RCC 7860 (cell line): ENCODE measurements at places on chromosomes 12 and 14.

GRCh38 chr14:95533391-95533821 is 1.4 kb upstream of the GLRX5 start:
- peak; percentile 6 for DNase-seq

DNA sequence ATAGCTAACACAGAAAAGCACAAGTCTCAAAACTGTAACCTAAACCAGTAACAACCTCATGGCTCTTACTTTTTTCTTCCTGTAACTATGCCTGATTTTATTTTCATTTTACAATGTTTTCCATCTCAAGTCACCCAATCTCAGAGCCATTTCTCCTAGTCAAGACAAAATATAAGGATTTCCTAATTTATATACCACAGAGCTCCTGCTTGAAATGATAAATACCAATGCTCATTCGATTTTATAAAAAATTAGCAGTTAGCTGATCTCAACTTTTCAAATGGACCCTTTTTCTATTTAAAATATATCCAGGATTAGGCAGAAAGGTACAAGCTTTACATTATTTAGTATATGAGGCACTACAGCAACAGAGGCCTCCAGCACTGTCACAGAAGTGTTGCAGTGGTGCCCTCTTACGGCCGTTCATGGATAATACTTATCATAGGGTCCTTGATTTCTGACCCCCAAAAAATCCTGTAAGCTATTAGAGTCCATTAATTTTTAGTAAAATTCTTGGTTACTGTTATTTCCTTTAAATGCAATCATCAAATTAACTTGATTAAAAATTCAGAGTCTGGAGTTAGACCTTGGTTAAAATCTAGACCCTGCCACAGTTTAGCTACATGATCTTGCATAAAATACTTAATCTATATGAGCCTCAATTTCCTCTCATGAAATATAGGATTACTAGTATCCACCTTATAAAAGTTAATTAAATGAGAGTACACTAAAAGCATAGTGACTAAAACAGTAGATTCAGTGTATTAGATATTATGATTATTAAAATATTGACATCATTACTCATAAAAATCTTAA is 68.3 kb downstream of the SEC23A start:
- DNase-seq: no peak

GRCh38 chr12:108712165-108712924 is 19.0 kb downstream of the CORO1C start:
- no peak for DNase-seq

DNA sequence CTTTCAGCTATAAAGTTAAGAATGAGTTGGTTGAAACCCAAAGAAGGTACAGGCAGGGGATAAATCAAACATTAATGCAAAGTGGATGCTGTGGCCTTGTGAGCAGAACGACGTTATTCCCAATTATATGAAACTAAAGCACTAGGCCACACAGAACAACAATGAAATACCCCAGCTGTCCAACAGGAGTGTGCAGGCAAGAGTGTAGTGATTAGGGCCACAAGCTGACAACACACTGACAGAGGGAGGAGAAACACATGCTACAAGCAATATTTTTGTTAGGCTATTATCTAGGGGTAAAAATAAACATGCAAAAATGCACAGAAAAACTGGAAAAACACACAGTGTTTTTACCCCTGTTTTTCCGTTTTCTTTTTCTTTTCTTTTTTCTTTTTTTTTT is 15.0 kb downstream of the MAP3K9 start:
- no peak for DNase-seq

DNA sequence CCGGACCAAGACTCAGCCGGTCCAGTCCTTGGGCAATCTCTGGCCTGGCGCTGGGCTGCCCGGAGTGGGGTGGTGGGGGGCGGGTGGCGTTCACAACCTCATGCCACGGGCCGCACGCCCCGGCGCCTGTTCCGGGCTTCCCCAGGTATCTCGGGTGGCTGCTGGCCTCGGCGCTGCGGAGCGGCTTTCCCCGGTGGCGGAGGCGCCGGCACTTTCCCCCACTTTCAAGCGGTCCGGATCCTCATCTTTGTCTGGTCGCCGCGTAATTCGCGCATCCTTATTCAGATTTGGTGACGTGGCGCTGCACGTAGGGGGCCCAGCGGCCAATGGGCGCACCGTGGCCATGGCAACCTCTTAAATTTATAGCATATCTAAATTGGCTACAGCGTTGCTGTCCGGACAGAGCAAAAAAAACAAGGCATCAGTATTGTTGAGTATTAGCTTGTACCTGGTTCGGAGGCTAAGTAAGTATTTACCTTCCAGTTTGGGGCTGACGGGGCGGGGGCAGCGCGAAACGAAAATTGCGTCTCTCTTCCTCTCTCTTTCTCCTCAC is at the start of gene LHX5:
LHX5 (minus strand) TSS at position 253 of the 553 bp plus-strand sequence. CDS start 373 bp downstream, outside the sequence.
- DNase-seq: no peak

- no peak for DNase-seq
Measured at GRCh38 chr12:110117956-110118685, 6.0 kb upstream of the IFT81 start.

DNA sequence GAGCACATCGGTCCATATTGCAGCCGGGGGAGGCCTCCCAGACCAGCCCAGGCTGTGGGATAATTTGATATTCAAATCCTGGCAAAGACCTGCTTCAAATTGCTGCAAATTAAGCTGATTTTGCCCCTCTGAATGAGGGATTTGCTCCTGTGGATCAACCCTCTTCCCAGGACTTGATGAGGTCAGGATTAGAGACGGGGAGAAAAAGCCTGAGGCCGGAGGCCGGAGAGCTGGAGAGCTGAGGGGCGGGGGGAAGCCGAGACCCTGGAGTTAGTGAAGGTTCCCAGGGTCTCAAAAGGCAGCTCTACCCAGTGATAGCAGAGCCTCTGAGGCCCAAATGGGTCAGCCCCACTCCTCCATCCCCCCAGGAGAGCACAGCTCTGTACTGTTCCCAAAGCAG is 17.5 kb upstream of the VSX2 start:
- no peak for DNase-seq

- no peak for DNase-seq
Measured at GRCh38 chr12:3335078-3335487, 155.9 kb upstream of the PRMT8 start.

DNA sequence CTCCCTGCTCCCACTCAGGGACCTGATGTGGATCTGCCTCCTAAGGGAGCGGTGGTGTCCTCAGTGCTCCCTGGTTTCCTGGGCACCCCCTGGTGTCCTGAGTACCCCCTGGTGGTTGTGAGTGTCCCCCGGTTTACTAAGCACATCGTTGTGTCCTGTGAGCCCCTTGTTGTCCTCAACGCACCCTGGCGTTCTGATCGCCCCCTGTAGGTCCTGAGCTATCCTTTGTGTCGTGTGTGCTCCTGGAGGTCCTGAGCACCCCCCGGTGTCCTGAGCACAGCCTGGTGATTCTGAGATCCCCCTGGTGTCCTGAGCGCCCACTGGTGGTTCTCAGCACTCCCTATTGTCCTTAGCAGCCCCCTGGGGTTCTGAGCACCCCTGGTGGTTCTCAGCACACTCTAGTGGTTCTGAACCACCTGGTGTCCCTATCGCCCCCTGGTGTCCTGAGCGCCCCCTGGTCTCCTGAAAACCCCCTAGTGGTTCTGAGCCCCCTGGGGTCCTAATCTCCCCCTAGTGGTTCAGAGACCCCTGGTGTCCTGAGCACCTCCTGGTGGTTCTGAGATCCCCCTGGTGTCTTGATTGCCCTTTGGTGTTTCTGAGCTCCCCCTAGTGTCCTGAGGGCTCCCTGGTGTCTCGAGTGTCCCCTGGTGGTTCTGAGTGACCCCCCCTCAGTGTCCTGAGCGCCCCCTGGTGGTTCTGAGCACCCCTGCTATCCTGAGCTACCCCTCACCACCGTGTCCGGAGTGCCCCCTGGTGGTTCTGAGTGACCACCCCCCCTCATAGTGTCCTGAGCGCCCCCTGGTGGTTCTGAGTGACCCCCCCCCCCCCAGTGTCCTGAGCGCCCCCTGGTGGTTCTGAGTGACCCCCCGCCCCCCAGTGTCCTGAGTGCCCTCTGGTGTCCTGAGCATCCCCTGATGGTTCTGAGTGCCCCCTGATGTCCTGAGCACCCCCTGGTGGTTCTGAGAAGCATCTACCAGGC is 615.1 kb downstream of the TMEM121 start:
- no peak for DNase-seq

GRCh38 chr14:34059925-34060650 is 109.2 kb upstream of the EGLN3 start:
- DNase-seq: peak; percentile 65

- DNase-seq: peak; percentile 78
Measured at GRCh38 chr14:77988970-77989369, 181.2 kb upstream of the NRXN3 start.
